Fibroblast of lung (primary cell): ENCODE measurements at places on chromosomes 7 and 10. TPM values are rescaled to one million over a fixed set of nuclear protein-coding genes. Genes with fewer than 3 reads are reported as not detected.

Gene PRPS1L1
- polyA plus RNA-seq: not detected in 2 replicates

Gene XPNPEP1
- 119 and 135 TPM in 2 replicates for polyA plus RNA-seq

Gene TMEM229A
- not detected in 2 replicates for polyA plus RNA-seq

Gene SCIN
- 0.02 and 0.08 TPM in 2 replicates for polyA plus RNA-seq

Gene HTR5A
- not detected in 2 replicates for polyA plus RNA-seq

Gene CYP26C1
- 0.02 and 0.03 TPM in 2 replicates for polyA plus RNA-seq

Gene ASB10
- polyA plus RNA-seq: not detected in 2 replicates

Gene RBM17
- 28.9 and 32.5 TPM in 2 replicates for polyA plus RNA-seq

Gene ZC3HAV1L
- polyA plus RNA-seq: 5.1 and 8.9 TPM in 2 replicates

Gene TET1
- polyA plus RNA-seq: 1.2 and 4.7 TPM in 2 replicates

Gene KIAA1549
- 0.48 and 1.5 TPM in 2 replicates for polyA plus RNA-seq

Gene GIMAP1
- polyA plus RNA-seq: 0.01 TPM in 1 of 2 replicates, not detected in the other

Gene KLHL7
- polyA plus RNA-seq: 43.6 and 44.5 TPM in 2 replicates

Gene MSRB2
- polyA plus RNA-seq: 31.9 and 33.0 TPM in 2 replicates

Gene OR2A7
- polyA plus RNA-seq: 0.39 and 0.45 TPM in 2 replicates
